ENCODE measurements at places on chromosomes 7 and 10. TPM values are rescaled to one million over a fixed set of nuclear protein-coding genes. Genes with fewer than 3 reads are reported as not detected.

The INSYN2A gene
- not detected for total RNA-seq

The TMEM213 gene
- total RNA-seq, result not detected

The OGDHL gene
- not detected for total RNA-seq

The UCN3 gene
- total RNA-seq, result not detected

The NANOS1 gene
- 5.3 TPM for total RNA-seq

The STEAP4 gene
- 211 TPM for total RNA-seq

The GRM3 gene
- total RNA-seq, result not detected

The MSMB gene
- not detected for total RNA-seq

The PDK4 gene
- total RNA-seq, result 227 TPM

The AKR1C8 gene
- total RNA-seq, result not detected

The FKBP14 gene
- 7.3 TPM for total RNA-seq

The CD36 gene
- total RNA-seq, result 302 TPM
